ENCODE measurements at places on chromosomes 13 and 19.

- no peak for DNase-seq
Observed at GRCh38 chr13:77865622-77866021, 53.0 kb downstream of the EDNRB start.

DNA sequence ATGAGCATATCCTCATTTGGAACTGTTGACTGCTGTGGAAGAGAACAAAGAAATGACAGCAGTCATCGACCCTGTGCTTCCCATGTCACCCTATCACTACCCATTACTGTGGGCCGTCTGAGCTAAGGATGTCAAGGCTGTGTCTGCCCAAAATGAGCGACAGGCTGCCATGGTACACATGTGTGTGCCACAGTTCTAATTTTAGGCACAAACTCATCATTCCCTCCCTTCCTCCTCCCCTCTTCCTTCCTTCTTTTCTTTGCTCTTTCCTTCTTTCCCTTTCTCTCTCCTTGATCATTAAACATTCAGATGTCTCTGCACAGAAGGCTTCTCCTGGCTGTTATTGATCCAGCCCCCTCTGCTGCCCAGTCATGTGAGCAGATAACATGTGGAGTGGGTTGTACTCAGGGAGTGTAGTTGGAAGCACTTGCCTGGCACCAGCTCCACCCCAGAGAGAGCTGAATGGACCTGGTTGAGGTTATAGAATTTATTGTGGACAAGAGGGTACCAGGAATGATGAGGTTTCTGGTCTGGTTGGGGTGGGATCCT, 6.3 kb downstream of the FGF9 start:
- DNase-seq = no peak

- DNase-seq = no peak
Observed at GRCh38 chr19:4709440-4710280, 14.0 kb downstream of the DPP9 start.

DNA sequence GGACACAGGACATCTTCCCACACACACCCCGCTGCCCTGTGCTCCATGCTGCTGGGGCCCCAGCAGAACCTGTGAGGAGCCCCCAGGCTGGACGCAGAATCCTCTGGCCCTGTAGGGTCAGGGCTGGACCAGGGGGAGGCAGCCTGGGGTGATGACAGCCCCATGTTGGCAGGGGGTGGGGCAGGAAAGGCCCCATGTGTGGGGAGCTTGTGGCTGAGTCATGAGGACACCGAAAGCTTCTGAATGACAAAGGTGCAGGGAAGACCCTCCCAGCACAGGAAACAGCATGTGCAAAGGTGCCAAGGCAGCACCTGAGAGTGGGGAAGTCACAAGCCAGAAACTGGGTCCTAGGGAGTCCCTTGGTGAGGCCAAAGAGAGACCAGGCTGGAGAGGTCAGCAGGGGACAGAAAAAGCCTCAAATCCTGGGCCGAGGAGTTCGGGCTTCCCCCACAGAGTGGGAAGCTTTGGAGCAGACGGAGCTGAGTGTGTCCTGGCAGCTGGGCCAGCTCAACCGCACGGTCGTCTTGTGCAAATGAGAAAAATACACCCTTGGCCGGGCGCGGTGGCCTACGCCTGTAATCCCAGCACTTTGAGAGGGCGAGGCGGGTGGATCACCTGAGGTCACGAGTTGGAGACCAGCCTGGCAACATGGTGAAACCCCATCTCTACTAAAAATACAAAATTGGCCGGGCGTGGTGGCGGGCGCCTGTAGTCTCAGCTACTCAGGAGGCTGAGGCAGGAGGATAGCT, 17.5 kb downstream of the ATP8B3 start:
- DNase-seq = no peak

DNA sequence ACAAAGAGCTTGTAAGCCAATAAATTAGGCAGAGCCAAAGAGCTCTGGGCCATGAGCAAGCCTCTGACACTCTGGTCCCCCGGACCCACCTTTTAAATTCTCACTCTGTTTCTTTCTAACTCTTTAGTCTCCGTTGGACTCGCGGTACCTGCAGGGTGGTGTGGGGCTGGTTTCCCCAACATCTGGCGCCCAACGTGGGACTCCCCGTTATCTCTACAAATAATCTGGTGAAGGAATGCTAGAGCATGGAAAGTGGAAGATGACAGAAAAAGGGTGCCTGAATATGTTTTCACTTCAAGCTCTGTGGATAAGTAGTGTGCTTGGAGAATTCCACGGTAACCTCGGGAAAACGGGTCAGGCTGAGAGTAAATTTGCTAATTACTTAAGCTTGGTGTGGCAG, 36.5 kb upstream of the CYP2B6 start:
- no peak for DNase-seq

DNA sequence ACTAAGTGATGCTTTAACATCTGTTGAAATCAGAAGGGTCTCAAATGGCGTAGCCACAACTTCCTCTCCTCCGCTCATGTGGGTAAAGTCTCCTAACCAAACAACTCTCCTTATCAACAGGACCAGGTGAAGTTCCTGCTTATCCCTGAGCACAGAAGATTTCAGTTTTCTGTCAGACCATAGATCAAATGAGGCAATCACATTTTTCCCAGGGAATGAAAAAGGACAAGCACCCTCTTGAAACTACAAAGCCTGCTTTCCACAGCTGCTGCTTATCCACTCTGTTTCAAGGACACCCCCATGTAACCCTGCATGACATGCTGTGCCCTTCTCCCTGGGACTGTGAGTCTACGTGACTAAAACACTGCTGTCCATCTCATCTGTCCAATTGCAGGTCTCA, 788.3 kb upstream of the SLITRK5 start:
- DNase-seq = no peak

DNA sequence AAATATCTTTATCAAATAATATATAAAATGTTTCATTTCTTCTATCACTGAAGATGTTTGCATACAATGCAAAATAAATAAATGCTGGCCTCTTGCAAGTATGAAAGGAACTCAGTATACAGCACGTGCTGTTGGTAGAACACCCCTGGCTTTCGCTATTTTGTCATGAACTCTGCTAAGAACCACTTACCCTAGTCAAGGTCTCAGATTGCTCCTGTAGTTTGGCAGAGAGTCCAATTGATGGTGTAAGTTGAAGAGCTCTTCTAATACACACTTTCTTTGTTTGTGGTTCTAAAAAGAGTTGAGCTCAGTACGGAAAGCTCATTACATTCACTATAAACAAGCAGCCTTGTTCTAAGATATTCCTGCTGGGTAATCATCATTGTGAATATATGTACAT, 1258.9 kb downstream of the EFNB2 start:
- no peak for DNase-seq

Measured in hematopoietic multipotent progenitor cell treated with erythropoietin and hydrocortisone succinate and interleukin-3 and kit ligand, for 17 days (in vitro differentiated cells).